ENCODE measurements at places on chromosomes 6 and 20.

- no peak for DNase-seq
Measured at GRCh38 chr6:53326372-53327016, 22.3 kb downstream of the ELOVL5 start.

DNA sequence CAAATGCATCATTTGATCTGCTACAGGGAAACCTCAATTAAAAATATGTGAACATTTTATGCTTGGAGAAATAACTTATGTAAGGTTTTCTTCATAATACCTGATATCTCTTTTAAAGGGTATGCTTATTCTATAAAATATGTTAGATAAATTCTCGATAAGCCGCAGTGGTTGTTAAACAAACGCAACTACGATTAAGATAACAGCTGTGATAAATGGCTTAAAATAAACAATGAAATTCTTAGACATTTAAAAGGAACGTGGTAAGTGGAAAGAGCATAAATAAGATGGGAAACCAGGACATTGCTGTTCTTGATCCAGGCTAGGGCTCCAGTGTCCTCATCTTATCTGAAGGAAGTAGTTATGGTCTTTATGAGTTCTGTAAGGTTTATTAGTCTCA lies 415.9 kb downstream of the CD83 start:
- no peak for DNase-seq

DNA sequence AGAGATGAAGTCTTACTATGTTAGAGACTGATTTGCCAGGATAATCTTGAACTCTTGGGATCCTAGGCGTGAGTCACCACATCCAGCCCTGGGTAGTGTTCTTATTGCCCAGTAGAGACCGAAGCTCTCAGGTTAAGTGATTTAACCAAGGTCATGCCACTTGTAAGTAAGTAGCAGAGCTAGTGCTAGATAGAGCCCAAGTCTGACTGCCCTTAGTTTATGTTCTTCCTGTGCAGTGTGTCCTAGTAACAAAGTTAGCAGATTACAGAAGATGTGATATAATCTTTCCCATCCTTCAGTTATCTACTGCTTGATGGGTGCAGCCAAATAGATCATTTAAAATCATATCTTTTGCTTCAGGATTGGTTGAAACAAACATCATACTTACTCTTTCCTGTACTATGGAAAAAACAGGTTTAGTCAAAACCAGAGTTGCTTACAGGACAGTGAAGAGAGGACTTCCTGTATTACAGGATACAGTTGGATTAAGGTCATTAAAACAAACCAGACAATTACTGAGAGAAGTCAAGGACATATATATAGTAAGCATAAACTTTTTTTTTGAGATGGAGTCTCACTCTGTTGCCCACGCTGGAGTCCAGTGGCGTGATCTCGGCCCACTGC lies 9.5 kb upstream of the PABPC1L start:
- DNase-seq = no peak

- no peak for DNase-seq
Measured at GRCh38 chr6:54057058-54057457, 54.2 kb upstream of the MLIP start.

DNA sequence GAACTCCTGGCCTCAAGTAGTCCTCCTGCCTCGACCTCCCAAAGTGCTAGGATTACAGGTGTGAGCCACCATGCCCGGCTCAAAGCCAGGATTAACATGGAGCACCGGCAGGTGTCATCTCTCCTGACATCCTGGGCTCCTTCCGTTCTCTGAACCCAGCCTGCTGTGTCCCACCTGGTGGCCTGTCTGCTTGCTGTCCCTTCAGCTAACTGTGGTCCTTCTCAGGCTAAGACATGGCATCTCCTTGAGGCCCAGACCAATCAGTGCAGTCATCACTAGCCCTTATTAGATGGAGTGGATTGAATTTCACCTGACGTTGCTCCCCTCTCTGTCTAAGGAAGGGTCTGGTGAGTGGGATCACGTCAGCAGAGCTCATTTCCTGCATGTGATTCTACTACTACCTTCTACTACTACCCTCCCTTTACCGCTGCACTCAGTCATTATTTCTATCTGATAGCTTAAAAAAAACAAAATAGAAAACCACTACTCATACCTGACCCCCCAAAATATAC lies 28.0 kb upstream of the SYNJ2 start:
- DNase-seq = peak; percentile 61

GRCh38 chr6:159169557-159170332 lies 545 bp downstream of the FNDC1 start:
- no peak for DNase-seq

DNA sequence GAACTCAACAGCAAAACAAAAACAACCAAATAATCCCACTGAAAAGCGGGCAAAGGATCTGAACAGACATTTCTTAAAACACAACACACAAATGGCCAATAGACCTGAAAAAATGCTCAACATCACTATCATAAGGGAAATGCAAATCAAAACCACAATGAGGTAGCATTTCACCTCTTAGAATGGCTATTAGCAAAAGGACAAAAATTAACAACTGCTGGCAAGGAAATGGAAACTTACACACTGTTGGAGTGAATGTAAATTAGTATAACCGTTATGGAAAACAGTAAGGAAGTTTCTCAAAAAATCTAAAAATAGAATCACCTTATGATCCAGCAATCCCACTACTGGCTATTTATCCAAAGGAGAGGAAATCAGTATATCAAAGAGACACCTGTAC lies 20.9 kb downstream of the FAM8A1 start:
- peak; percentile 94 for DNase-seq

DNA sequence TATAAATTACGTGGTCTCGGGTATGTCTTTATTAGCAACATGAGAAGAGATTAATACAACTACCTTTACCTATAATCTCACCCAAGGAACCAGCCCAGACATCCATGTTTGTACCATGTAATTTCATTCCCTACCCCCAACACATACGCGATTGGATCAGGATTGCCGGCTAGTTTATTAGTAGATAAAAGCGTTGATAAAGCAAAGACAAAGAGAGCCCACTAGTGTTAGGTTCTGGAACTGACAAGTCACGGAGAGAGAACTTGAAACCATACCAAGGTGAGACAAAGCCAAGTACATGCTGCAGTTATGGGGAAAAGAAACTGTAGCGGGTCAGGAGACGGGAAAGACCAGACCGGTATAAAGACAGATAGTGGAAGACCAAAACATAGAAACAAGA lies 37.4 kb upstream of the FAM135A start:
- DNase-seq = no peak

GRCh38 chr6:41335943-41336342 lies 535 bp downstream of the NCR2 start:
- DNase-seq = no peak

DNA sequence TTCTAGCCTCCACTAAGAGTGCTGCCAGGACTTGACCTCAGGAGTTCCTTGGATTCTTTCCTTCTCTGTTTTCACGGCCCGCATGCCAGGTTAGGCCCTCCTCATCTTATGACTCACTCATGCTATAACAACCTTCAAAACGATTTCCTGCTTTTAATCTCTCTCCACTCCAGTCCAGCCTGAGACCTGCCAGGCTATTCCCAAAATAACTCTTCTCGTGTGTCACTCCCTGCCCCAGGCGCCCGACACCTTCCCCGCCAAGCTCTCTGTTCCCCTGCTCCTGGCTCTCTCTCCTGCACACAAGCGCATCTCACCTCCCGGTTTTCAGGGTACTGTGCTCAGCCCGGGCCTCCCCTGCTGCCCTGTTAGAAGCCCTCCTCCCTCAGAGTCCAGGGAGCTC lies 64.1 kb upstream of the RPS6KA2 start:
- no peak for DNase-seq

DNA sequence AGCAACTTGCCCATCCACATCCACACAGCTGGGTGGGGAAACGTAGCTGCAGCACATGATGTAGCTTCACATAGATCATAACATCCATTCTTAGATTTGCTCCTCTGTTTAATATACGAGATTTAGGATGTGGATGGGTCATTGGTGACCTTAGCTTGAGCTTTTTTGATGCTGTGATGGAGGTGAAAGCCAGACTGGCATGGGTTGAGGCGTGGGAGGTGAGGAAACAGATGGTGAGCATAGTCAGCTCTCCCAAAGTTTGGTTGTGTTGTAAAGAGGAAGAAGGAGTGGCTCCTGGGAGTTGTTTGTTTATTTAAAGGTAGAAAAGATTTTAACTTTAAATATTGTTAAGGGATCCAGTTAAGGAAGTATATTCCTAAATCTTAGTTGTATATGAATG lies 5.3 kb downstream of the ARFGEF2 start:
- no peak for DNase-seq

DNA sequence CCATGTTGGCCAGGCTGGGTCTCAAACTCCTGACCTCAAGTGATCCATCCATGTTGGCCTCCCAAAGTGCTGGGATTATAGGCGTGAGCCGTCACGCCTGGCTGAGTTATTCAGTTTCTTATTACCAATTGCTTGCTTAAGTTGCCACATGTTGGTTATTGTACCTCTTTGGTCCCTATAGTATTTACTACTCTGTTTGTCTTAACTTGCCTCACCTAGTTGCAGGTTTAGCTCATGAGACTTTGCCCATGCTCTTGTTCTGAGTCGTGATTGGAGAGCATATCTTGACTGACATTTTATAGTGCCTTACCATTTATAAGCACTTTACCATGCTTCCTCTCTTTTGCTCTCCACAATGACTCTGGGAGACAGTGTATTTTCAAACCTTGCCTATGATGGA lies 134.2 kb upstream of the HDGFL1 start:
- no peak for DNase-seq
